ENCODE measurements at places on chromosomes 16 and 17.
A peak's percentile ranks its signal among the peaks of the same experiment; 100 is the strongest.

- DNase-seq, result no peak
Measured at GRCh38 chr17:50393700-50394099, 3.6 kb downstream of the LRRC59 start.

DNA sequence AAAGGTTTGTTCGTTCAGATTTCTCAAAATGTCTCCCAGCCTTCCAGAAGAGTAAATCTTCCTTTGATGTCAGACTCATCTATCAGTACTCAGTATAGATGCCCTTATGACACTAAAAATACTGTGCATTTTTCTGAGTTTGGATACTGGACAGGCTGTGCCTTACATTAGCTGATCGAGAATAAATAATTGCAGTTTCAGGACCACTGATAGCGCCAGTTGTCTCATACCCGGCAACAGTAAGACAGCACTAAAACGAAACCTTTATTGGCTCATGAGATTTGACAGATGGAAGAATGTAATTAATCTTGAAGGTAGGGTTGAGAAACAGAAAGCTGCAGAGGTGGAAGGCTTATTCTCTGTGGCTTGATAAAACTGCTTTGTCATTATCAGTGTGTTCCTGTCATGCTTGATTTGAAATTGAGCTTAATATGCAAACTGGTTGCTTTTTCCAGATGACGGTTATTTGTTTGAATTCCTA, 1.2 kb downstream of the ATP6V0A1 start:
- DNase-seq, result peak; percentile 17

DNA sequence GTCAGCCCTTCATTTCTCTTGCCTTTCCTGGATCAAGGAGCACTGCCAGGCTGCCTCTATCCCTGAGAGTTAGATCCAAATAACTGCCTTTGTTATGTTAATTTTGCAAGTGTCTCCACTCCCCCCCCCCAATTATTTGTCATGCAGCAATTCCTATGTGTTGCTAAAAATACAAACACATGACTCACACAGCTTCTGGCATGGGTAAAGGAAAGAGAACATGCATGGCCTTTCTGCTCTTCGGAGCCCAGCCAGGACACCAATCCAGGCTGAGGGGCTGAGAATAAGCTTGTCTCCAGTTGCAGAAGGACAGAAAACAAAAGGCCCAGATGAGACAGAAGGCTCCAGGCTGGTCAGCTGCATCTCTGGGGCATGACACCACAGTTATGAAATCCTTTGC, 148.0 kb upstream of the TNRC6C start:
- DNase-seq, result no peak

DNA sequence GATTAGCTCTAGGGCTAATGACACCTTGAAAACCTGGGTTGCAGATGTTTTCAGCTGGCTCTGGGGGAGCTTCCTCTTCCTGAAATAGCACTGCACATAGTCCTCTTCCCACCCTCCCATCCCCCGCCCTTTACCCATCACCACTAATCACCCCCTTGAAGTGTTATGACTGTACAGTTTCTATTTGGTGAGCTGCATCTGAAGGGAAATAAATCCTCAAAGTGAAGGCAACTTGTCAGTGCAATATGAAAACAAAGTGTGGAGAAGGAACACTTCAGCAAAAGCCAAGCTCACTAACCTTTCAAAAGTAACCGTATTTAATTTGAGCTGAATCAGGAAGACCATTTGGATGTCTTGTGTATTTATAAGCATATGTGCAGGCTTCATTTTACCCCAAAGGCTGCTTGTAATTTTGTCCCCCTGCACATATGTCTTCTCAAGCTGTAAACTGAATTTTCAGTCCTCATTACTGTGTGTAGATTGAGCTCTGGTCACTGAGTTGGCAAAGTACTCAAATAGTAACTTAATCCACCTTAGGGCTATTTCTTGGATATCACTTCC, 44.1 kb upstream of the CA10 start:
- no peak for DNase-seq

GRCh38 chr16:57413301-57413730, 8.7 kb downstream of the CCL17 start:
- DNase-seq, result no peak

DNA sequence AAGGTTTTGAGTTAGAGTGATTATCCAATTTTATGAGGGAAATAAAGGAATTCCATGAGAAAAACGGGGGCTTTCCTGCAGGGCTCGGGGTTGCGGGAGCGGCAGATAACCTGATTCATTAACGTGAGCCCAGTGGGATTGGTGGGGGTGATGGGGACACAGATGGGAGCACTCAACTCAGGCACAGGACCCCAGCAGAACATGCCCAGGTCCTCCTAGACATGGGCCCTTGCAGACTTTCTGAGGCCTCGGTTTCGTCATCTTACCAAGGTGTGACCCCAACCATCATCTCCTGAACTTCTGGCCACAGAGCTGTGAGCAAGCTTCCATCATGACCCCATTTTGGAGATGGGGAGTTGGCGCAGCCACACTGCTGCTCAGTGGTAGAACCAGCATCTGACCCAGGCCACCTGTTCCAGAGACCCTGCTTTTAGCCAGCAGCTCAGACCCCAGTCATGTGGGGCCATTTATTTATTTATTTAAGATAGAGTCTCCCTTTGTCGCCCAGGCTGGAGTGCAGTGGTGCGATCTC, 22.3 kb downstream of the CARHSP1 start:
- DNase-seq, result no peak

GRCh38 chr17:11486868-11487310, 111.4 kb upstream of the DNAH9 start:
- no peak for DNase-seq

DNA sequence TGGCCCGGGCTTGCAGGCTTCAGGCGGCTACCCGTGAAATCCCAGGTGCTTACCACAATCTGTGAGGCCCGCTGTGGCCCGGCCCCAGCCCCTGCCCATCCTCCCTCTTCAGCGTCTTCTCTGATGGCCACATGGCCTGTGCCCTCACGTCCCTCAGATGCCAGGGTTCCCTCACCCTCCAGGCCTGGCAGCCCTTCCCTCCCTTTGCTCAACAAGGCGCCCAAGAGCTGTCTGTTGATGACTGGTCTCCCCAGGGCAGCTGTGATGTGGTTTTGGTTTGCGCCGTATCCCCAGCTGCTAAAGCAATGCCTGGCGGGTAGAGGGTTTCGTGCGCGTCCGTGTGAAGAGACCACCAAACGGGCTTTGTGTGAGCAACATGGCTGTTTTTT, 35.1 kb downstream of the PMM2 start:
- no peak for DNase-seq

DNA sequence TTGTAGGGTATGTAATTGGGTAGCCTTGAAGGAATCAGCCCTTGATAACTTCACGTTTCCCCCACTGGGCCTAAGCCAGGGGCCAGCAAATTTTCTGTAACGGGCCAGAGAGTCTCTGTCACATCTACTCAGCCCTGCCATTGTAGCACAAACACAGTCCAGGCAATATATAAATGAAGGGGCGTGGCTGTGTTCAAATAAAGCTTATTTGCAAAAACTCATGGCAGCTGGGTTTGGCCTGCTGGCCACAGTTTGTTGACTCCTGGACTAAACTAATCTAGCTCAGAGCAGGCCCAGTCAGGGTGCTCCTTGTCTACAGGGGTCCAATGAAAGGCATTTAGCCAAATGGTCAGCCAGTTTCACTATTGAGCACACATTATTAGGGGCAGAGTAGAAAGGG, 141.6 kb downstream of the CCDC182 start:
- DNase-seq, result no peak

GRCh38 chr17:58470356-58470755, 17.9 kb downstream of the HSF5 start:
- DNase-seq, result no peak

DNA sequence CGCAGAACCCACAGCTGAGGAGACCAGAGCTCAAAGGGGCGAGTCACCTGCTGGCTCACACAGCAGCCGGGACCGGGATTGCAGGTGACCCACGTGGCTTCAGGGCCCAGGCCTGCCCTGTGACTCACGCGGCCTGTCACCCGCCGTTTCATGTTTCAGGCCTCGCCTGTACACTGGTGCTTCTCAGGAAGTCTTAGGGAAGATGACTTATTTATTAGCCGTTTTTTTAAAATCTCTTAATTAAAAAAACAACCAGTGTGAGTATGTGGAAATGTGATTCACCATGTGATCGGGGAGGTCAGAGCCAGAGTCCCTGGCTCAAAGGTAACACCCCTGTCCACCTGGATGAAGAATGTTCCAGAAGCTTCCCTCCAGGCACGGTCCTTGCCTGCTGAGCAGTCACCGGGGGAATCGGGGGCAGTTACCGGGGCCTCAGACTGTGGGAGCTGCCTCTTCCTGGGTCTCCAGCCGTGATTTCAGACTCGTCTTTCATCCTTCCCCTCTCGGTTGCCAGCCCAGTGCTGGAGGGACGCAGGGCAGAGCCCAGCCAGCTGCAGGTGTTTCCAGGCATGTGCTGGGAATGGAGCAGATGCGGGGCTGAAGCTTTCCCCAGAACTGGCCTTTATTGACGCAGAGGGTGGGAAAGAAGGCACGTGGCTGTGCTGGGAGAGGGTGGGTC, 49.3 kb downstream of the CMIP start:
- no peak for DNase-seq

- DNase-seq, result no peak
Measured at GRCh38 chr16:59210955-59211541, 476.9 kb upstream of the GOT2 start.

DNA sequence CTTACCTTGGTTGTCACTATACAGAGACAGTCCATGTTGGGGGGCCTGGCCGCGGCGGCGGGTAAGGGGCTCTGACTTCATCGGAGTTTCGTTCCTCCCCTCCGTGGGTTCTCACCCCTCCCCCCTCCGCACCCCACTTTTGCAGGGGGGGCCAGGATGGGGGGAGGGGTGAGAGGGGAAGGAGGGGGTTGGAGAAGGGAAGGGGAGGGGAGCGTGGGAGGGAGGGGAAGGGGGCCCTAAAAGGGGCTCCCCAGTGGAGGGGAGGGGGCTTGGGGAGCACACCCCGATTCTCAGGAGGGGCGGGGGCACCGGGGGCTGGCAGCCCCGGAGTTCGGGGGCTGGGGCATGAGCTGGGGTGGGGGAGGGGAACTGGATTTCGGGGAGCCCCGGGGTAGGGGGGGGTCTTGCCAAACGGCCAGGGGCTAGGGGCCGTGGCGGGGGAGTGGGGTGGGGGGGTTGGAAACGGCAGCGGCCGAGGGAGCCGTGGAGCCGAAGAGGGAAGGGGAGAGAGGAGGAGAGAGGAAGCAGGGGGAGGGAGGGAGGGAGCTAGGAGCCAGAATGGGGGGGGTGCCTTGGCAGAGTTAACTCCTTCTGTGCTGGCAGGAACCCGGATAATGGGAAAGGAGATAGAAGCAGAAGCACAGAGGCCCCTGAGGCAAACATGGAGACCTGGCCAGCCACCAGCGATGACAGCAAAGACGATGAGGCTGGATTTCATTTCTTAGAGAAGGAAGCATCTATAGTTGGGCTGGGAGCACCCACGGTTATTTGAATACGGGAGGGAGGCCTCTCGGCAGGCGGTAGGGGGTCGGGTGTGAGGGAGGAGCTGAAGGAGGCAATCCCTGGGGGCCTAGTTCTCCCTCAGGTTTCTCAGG, 2.3 kb downstream of the DLG4 start:
- no peak for DNase-seq

DNA sequence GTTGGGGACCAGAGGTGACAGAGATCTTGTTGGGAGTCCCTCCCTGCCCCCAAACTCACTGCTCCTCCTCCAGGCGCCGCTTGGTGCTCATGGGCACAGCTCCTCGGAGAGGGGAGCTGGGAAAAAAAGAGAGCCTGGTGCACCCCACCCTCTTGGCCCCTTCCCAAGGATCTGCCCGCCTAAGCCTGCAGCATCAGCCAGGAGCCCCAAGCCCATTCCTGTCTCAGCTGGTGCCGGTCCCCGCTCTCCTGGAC, 400 bp downstream of the HCFC1R1 start:
- no peak for DNase-seq

GRCh38 chr17:31510308-31511194, 119.1 kb downstream of the RAB11FIP4 start:
- no peak for DNase-seq

GRCh38 chr16:154217-155030, 2.0 kb downstream of the HBZ start:
- DNase-seq, result no peak

DNA sequence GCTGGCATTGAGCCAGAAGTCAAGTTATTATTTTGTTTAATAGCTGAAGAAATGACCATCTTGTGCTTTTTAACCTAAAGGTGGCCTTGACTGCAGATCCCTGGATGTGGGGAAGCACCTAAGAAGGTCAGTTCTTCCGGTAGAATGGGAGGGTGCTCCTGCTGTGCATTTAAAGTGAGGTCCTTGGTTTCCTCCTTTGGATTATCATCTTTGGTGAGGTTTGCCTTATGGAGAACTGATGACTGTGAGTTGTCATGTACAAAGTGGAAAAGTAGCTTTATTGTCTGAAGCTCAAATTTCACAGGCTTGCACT, 66.5 kb downstream of the PCTP start:
- DNase-seq, result no peak

GRCh38 chr16:27245276-27246172, 23.0 kb downstream of the NSMCE1 start:
- DNase-seq, result no peak

- no peak for DNase-seq
Measured at GRCh38 chr17:7777017-7777416, 57.0 kb upstream of the KDM6B start.

DNA sequence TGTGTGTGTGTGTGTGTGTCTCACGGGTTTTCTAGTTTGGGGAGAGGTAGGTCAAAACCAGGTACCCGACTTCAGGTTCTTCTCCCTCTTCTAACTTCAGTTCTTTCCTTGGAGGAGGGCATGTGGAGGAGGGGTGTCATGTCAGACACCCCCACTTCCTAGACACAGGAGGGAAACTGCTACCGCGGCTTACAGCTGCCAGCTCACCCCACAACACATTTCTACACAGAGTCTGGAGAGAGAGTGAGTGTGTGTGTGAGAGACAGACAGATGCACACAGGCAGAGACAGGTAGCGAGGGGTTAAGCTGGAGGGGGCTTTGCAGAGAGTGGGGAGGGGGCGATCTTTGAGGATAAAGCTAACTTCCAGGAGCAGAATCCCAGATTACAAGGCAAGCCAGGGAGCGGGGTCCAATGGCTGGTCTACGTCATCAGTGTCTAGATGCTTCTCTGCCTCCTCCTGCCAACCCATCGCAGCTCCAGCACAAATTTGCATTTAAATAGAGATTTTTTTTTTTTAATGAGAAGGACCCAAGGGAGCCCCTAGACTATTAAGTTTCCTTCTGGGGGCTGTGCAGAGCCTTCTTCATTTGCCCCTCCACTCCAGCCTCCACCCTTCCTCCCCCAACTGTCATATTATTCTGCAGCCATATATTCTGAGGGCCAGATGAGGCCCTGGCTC, 48.9 kb downstream of the MRM1 start:
- DNase-seq, result no peak
